Effector memory CD8-positive, alpha-beta T cell (primary cell): ENCODE measurements at places on chromosomes 1 and 21.

DNA sequence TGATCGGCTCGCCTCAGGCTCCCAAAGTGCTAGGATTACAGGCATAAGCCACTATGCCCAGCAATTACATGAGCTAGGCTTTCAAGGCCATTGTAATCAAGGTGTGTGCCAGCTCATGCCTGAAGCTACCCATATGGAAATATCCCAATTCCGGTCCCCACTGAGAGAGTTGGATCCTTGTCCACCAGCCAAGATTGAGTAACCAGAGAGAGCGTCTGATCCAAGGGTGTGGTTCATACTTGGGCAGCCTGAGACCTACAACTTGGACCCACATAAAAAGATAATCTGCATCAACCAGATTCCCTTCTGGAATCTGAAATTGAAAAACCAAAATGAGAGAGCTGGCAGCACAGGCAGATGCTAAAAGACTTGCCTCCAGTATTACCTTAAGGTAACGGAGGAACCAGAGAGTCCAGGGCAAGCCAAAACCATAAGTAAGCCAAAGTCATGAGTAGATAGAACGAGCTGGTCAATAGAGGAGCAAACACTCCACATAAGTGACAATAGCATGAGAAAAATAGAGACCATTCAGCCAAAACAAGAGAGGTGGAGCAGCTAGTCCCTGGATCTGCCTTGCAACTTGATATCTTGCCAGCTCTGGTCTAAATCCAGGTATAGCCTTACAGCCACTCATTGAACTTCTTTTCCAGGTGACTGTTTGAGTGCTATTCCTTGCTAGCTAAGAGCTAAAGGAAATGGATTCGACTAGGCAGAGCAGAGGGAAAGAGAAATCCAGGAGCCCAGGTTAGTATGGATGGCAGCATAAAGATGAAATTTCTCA, 63.8 kb upstream of the ATP1A1 start:
- DNase-seq: no peak

GRCh38 chr1:94038511-94038910, 82.4 kb downstream of the ABCA4 start:
- DNase-seq: no peak

DNA sequence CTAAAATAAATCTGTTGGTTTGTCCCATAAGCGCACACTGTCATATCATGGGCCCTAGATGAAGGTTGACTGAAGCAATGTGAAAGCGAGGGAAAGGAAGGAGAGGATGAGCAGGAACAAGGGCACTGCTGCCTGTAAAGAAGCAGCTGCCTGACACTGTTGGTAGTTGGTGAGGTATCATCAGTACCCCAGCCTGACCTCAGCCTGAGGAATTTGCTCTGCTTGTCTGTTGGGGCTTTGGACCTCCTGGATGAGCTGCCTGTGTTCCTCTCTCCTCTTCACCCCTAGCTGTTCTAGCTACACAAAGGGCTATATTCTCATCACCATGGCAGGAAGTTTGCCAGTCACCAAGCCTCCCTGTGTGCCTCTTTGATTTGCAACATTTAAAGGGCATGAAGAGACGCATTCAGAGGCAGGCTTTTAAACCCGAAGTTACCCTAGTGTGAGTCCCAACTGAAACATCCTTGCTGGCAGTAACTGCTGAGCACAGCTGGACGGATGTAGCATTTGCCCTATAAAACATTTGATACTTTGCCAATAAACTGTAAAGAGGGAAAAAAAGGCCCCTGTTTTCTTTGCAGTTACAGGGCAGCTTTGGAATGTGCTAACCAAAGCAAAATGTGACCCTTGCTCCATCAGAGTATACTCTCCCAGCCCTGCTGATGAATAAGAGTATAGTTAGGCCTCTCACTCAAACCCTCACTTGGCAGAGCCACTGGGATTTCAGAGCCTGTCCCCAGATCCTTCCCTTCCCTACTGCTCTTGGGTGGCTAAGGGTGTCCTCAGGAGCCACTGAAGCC, 22.2 kb upstream of the SPATA6 start:
- DNase-seq: no peak

DNA sequence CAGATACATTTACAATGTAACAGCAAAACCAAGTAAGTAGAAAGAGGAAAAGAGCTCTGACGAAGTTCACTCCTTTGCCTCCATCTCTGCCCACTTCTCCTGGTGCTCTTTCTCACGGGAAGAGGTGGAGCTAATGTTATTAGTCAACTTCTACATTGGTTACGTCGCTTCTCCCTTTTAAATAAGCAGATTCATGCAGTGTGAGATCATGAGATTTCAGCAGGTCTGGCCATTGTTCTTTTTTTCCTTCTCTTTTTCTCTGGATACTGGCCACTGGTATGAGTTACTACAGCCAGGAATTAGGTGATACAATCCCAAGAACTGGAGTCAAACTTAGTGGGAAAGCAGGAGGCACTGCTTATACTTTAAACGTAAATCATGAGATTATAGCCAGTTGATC, 207.1 kb downstream of the AKT3 start:
- DNase-seq: no peak

GRCh38 chr1:54487571-54488050, 60.4 kb upstream of the ACOT11 start:
- DNase-seq: no peak

GRCh38 chr1:108533351-108534083, 26.4 kb upstream of the EEIG2 start:
- DNase-seq: no peak

GRCh38 chr1:167526667-167527383, 8.5 kb upstream of the CD247 start:
- no peak for DNase-seq

DNA sequence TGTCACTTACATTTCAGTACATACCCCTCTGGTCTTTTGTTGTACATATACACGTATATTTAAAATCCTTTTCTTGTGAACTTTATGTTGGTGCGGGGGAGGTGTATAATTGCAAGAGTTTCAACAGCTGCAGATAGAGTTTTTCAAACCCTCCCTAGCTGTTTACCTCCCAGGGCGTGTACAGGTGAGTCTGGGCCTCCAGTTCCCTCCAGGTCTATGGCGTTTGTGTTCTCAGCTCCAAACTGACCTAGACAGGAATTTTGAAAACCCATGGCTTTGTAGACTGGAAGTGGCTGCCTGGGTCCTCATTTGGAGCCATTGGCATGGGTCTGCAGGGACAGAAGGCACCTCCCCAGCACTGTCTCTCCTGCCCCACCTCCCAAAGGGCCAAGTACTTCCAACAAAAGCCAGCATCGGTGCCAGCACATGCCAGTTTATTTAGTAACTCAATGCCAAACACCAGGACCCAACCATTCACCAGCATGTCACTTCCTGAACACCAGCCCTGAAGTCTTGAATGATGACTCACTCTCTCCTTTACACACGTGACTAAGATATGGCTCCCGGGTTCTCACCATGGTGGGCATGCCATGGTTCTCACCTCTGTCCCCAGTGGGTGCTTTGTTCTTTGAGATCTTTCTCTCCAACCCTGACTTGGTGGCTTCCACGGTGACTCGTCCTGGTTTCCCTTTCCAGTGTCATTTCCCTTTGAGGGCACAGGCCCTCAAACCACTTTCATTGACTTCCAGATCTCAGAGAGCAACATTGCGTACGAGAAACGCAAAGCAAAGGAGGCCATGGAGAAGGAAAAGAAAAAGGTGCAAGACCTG, 57.3 kb upstream of the EFHD2 start:
- peak; percentile 38 for DNase-seq

DNA sequence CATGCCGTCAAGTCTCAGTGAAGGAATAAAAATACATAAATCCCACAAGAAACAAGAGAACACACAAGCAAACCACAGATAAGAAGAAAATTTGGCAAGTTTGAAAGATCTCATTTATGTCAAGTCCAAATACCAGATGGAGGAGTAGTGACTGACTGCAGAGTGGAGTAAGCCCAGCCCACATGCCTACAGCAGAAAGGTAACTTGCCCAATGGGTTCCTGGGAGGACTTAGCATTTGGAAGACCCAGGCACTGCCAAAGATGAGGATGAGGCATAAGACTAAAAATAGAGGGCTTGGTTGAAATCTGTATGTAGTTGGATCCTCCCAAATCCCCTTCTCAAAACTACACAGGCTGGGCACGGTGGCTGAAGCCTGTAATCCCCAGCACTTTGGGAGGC, 70.8 kb downstream of the ZNF648 start:
- DNase-seq: no peak
